Stimulated activated CD4-positive, alpha-beta T cell treated with anti-CD3 and anti-CD28 coated beads, Interleukin-1b, Interleukin-23, amount 100 ng/mL, for 4 hours (primary cell): ENCODE measurements at places on chromosomes 3 and 15.

GRCh38 chr3:8571256-8571655 lies 69.6 kb downstream of the LMCD1 start:
- no peak for DNase-seq

- DNase-seq: no peak
Observed at GRCh38 chr3:110755345-110755744, 316.3 kb upstream of the NECTIN3 start.

DNA sequence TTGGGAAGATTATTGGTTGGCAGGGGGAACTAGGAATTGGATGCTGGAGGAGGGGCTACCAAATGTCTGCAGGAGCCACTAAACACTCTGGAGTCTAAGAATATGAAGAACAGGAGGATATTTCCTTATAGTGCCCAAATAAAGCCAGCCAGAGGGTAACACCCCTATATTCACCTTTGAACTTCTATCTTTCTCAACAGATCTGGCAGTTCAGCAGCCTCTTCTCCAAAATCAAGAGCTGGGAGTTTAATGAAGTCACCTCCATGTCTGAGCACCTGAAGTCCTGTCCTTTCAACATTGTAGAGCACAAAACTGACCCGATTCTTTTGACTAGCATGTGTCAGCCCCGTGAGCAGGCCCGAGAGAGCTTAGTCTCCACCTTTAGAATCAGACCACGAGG lies 33.3 kb downstream of the FBXO40 start:
- DNase-seq: no peak

DNA sequence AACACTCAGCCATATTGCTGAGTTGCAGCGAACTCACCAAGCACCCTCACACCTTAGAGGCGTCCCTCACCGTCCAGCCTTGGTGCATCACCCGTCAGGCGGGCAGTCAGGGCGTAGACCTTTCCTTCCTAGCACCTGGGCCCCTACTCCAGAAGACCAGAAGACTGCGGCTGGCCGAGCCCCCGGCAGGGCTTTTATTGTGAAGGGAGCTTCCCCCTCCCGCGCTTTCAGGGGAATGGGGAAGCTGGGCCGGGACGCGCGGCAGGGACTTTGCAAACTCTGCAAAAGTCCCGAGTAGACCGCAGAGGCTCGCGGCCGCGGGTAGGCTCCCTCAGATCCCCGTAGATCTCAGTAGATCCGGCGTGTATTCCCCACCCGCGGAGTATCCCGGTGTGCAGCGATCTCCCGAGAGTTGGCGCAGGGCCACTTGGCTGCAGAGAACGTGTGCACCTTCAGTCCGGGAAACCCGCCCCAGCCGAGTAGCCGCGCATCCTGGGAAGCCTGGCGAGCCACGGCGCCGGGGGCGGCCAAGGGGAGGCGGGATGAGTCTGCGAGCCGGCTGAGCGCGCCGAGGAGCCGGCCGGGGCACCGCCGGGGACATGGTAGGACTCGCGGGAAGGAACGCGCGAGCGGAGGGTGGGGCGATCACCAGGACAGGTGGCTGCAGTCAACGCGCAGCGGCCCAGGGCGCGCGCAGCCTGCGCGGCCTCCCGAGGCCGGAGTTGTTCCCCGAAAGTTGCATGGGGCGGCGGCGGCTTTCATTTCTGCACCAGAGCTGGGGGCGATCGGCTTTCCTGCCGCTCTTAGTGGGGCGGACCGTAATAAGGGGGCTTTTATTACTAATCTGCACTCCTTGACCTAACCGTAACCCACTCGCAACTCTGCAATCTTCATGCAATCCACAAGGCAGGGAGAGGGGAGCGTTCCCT lies at the start of gene GASK1A:
Gene GASK1A (plus strand): TSS at position 268 of the 929 bp plus-strand sequence. CDS start 332 bp downstream, at position 600.
- no peak for DNase-seq

GRCh38 chr15:92907896-92908712 lies 8.0 kb downstream of the CHD2 start:
- no peak for DNase-seq

GRCh38 chr3:181660337-181660736 lies 51.4 kb upstream of the SOX2 start:
- DNase-seq: no peak

DNA sequence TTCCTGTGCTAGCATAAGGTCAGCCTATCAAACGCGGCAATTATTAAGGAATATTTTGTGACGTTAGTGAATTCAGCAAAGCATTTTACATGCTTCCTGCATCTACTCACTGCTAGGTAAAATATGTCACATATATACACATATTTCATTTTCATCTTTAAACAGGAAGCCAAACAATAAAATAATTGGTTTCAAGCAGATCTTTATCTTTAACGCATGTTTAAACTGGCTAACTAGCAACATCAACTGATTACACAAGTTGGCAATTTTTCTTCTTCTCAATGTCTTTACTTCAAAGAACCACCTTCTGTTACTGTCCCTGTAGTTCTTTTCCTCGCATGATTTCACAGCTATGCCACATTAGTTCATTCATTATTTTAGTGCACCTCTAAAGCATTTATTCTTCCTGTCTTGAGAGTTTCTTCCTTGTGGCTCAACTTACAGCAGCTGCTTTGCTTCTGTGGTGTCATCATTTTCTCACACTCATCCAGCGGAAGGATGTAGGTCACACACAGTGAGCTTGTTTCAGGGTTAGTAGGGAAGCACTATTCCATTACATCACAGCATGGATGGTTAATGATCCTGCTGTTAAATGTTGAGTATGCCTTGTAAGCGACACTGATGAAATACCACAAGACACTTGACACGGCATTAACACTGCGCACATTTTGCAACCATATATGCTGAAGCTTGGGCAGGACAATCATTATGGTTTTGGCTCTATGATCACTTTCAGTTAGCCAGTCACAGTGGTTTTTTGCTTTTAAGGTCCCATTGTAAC lies 2.3 kb upstream of the BCHE start:
- no peak for DNase-seq

GRCh38 chr15:80531388-80531787 lies 127.2 kb downstream of the ARNT2 start:
- DNase-seq: no peak

- no peak for DNase-seq
Observed at GRCh38 chr15:62453375-62453774, 288.3 kb upstream of the C2CD4B start.

GRCh38 chr3:164004205-164004604 lies 1074.1 kb downstream of the SI start:
- DNase-seq: no peak

DNA sequence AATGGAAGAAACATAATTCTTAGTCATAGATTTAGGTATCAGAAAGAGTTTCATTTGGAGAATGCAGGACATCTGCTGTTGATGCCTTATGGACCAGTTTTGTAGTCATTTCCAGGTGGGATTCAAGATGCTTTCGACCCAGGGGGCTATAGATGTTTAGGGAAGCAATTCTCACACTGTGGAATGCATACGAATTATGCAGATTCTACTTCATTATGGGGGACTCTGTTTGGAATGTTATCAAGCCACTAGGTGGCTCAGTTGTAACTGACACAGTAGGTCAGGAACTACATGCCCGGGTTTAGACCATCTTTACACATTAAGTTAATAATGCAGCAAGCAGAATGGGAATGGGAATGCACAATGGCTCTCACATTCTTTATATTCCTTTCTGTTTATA lies 1359.8 kb downstream of the ZPLD1 start:
- DNase-seq: no peak

DNA sequence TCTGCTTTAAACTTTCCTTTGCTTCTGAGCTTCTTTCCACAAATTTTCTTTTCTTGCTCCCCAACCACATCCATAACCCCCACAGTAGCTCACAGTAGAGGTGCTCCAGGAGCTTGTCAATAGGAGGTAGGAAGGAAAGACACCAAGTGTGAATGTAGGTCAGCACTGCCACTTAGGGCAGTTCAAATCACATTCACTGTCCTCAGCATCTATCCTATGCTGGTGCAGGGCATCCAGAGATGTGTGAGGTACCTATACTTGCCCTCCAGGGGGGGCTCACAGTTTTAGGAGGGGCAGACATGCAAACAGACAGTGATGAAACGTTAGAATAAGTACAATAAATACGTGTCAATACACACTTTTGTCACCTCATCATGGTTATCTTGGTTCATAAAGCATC lies 1.5 kb upstream of the SPSB4 start:
- no peak for DNase-seq

- DNase-seq: no peak
Observed at GRCh38 chr15:22919171-22919570, 61.0 kb downstream of the CYFIP1 start.

- DNase-seq: no peak
Observed at GRCh38 chr3:50971487-50971924, 296.8 kb downstream of the DOCK3 start.

GRCh38 chr3:155326901-155327300 lies 33.4 kb upstream of the STRIT1 start:
- no peak for DNase-seq

DNA sequence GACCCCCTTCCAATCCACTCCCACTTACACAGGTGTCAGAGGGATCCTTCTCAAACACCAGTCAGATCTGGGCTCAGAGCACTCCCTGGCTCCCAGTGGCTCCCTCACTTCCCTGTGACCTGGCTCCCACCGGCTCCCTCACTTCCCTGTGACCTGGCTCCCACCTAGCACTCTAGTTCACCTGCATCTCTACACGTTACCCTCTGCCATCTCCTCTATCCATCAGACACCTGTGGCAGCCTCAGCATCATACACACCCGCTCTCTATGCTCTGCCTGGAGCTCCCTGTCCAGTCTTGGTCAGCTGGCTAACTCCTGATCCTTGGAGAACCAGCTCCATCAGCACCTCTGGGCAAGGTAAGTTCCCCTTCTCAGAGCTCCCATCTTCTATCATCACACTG lies 5.6 kb downstream of the RPP25 start:
- no peak for DNase-seq

GRCh38 chr3:21794291-21794690 lies 43.3 kb upstream of the ZNF385D start:
- DNase-seq: no peak

- peak; percentile 6 for DNase-seq
Observed at GRCh38 chr15:23648920-23649515, 1.4 kb upstream of the MAGEL2 start.

- DNase-seq: no peak
Observed at GRCh38 chr3:106824856-106825255, 552.4 kb upstream of the CCDC54 start.

DNA sequence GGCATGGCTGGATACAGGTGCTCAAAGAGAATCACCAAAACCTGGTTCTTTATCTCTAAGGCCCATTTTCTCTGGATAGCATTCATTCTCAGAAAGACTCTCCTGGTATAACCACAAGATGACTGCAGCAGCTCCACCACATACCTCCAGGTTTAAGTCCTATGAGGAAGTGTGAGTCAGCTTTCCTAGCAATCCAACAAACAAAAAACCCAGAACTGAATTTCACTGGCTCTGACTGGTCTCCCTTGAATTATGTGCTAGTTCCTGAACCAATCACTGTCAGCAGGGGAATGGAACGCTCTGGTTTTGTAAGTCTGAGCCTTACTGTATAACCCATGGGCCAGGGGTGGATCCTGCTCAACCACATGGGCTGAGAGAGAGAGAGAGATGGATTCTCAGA lies 27.2 kb downstream of the MRPL46 start:
- DNase-seq: no peak

DNA sequence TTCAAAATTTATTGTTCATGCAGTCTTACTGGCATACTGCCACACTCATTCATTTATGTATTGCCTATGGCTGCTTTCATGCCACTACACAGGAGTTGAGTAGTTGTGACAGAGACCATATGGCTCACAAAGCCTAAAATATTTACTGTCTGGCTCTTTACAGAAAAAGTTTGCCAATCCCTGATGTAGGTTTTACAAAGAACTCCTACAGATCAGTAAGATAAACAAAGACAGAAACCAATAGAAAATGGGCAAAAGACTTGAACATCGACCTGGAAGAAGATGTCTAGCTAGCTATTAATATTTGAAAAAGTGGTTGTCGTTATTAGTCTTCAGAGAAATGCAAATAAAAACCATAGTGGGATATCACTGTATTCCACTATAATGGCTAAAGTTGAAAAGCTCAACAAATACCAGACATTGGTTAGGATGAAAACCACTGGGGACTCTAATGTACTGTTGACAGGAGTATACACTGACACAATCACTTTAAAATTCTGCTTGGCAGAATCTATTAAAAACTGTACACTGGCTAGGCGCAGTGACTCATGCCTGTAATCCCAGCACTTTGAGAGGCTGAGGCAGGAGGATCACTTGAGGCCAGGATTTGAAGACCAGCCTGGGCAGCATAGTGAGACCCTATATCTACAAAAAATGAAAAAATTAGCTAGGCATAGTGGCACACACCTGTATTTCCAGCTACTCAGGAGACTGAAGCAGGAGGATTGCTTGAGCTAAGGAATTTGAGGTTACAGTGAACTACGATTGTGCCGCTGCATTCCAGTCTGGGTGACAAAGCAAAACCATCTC lies 87.7 kb downstream of the NEO1 start:
- DNase-seq: no peak

DNA sequence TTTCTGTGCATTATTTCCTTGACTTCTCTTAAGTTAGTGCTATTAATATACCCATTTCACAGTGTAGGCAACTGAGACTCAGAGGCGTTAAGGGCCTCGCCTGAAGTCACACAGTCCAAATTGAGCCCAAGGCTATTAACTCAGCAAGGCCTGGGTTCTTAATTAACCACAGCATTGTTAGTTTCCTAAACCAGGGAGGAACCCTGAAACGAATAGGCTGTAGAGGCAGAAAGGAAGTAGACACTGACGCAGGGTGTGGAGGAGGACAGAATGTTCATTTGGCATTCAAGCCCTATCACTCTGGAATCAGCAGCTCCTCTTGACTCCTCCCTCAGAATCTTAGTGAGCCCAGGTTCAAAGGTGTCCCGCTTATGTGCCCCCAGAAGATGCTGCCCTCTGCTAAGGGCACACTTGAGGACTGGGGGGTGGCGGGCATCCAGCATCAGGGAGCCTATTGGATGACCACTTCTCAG lies 13.9 kb downstream of the ARHGEF3 start:
- DNase-seq: no peak

DNA sequence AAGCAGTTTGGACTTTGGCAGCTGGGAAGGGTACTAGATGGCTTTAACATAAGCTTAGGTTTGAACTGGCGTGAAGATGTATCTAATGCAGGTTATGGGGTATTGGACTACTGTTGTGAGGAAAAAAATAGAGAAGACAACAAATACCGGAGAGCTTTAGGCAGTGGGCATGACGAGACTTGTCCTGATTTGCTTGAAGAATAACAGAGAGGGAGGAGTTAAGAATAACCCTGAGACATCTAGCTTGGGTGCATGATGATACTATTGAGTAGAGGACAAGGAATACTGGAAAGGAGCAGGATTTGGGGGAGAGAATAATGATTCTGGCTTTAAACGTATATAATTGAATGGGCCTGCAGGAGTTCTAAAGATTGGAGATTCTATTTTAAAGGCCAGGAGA lies 249.5 kb upstream of the AZI2 start:
- no peak for DNase-seq

- DNase-seq: no peak
Observed at GRCh38 chr15:56677271-56677670, 56.0 kb downstream of the ZNF280D start.

GRCh38 chr3:38004415-38005075 lies 14.0 kb downstream of the VILL start:
- DNase-seq: peak; percentile 50

GRCh38 chr3:71809321-71810026 lies 24.5 kb upstream of the PROK2 start:
- DNase-seq: no peak

GRCh38 chr3:121514496-121514895 lies 31.3 kb downstream of the POLQ start:
- DNase-seq: no peak

- no peak for DNase-seq
Observed at GRCh38 chr3:151106311-151106710, 20.8 kb downstream of the MED12L start.
